ENCODE measurements at places on chromosomes 6 and 20.

- DNase-seq, result no peak
These were observed 127.0 kb downstream of the RNF144B start for GRCh38 chr6:18514180-18514579.

DNA sequence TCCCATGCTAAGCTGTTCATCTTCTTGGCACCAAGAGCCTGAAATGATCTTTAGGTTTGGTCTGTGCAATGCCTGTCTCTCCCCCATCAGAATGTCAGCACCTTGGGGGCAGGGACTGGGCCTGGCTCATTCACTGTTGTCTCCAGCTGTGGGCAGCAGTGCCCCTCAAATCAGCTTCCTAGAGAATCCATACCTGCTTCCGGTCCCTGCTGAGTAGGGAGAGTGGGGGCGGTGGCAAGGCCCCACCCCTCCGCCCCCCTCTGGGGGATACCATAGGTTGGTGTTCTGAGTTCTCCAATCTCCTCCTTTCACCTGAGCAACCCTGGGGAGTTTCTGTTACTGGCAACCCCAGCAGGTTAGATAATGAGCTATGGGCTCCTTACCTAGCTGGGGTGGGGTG is 19.2 kb upstream of the SPDEF start:
- no peak for DNase-seq

DNA sequence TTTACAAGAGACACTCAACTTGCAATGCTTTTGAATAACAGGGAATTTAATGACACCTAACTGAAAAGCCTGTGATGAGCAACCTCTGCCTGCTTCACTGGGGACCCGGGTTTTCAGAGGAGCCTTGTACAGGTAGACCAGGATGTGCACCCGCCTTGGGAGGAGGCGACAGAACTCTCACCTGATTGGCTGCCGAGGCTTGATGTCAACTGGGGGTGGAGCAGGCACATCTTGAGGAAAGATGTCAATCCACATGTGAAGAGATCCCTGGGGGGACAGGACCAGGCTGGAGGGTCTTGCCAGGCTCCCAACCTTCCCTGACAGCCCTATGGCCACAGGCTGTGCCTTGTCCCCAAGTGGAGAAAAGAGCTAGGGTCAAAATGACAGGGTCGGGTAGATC is 19.8 kb downstream of the ERGIC3 start:
- DNase-seq, result peak; percentile 25

GRCh38 chr6:137112067-137112355 is 61.4 kb downstream of the IL22RA2 start:
- DNase-seq, result no peak

DNA sequence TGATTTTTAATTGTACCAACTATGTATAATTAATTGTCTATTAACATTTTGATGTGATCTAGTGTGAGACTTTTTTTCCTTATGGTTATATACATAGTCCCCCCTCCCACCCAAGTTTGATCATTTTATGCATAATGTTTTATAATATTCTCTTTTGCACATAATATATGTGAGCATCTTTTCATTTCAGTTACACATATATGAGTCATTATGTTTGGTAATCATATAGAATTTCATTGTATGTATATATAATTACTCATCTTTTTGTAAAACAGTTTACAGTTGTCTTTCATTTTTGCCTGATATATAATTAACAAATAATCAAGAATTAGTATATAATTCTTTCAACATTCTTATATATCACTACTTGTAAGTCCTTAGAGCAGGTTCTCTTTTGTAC is 15.0 kb downstream of the RWDD1 start:
- no peak for DNase-seq

- DNase-seq, result no peak
These were observed 28.3 kb downstream of the FYN start for GRCh38 chr6:111844921-111845320.

GRCh38 chr6:91672201-91672600 is 1085.3 kb upstream of the MAP3K7 start:
- DNase-seq, result no peak

DNA sequence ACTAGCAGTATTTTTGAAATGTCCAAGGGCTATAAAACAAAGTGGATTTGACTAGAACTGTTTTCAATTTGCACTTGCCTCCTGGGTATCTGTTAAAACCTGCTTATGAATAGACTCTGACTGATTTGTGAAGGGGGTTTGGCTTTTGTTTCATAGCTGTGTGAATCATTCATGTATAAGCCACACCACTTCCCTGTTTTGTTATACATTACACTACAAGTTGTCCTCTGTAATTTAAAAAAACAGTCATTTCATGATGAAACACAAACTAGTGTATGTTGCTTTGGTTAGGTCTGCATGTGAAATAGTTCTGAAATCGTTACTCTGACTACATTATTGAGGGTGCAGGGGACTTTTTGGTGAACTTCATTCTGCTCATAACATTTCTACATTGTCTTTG is 121.7 kb downstream of the NKAIN2 start:
- DNase-seq, result peak; percentile 31

- no peak for DNase-seq
These were observed 7.8 kb downstream of the ADA start for GRCh38 chr20:44643596-44644229.

DNA sequence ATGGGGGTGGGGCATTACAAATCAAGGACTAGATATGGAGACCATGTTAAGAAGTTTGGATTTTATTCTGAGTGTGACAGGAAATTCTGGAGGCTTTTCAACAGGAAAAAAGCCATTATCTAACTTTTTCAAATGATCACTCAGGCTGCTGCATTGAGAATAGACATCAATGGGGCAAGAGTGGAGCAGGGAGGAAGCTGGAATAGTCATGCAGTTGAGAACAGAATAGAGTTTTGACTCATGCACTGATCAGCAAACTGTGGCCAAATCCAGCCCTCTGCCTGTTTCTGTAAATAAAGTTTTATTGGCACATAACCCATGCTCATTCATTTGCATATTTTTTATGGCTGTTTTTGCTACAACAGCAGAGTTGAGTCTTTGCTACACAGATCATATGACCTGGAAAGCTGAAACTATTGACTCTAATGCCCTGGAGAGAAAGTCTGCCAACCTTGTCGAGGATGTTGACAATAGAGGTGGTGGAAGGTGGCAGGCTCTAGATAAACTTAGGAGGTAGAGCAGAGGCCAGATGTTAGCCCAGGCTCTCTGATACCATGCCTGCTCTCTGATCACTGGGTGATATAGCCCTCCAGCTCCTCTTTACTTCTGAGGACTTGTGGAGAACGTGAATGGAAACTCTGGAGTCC is 441.8 kb downstream of the PTPRT start:
- DNase-seq, result no peak
